ENCODE measurements at places on chromosomes 3 and 15.

GRCh38 chr15:90165659-90166489 lies 35.3 kb upstream of the SEMA4B start:
- peak; percentile 83 for DNase-seq

DNA sequence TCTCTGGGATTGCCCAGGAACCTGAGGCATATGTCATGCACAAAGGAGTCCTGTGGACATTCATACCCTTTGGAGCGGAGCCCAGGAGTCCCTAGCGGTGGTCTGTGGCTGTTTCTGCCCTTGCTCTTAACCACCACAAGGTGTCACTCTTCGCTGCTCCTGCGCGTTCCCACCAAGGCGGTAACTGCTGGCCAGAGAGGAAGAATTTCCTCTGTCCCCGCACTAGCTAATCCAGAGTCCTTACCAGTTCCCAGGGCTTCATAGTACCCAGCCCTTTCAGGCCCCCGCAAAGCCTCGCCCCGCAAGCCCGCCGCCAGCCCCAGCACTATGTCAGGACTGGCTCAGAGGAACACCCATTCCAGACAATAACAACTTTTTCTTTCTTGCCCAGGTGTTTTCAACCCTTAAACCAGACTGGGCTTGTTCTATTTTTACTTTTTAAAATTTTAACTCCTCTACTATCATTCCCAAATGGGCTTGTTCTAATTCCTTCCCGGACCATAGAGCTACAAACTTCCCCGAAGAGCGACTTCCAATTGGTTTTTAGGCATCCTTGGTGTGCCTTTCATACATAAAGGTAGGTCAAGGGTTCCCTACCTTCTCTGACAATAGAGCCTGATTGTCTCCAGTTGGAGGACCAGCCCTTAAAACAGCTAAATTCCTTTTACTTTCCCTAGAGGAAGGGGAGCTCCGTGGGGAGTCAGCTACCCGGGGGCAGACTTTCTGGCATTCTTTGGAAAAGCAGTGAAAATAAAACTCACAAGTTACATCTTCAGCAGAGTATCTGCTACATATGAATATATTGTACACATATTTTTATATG lies 31.8 kb upstream of the ZNF774 start:
- DNase-seq: peak; percentile 65

DNA sequence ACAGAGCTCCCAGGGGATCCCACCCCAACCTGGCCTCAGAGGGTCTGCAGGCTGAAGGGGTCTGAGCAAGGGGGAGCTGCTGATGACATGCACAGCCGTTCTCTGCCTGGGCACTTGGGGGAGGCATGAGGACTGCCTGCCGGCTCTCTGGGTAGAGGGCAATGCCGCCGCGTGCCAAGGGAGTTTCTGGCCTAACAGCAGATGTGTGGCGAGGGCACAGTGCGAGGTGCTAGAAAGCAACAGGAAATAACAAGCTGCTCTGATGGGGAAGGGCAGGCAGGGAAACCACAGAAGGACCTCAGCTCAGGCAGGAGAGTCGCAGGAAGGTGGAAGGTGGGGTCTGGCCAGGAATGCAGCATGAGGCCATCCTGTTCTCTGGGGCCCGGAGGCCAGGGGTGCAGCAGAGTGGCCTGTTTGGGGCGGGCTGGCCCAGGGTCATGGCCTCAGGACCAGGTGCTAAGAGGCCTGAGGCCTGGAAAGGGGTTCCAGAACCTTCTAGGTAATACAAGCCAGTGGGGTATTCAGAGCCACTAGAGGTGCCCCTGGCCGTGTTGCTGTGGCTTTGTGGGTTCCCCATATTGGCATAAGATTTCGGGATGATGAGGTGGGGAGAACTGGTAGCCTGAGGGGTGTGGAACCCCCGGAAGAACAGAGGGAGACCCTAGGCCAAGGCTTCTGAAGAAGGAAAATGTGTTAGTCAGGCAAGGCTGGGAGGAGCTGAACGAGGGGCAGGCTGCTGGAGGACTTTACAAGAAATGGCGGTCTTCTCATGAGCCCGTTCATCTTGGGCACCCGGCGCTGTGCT lies 41.2 kb downstream of the RGMA start:
- no peak for DNase-seq

- DNase-seq: no peak
These were observed 145.4 kb upstream of the GOLIM4 start for GRCh38 chr3:168241156-168241555.

- DNase-seq: no peak
These were observed 194.5 kb downstream of the RPLP1 start for GRCh38 chr15:69647142-69647513.

DNA sequence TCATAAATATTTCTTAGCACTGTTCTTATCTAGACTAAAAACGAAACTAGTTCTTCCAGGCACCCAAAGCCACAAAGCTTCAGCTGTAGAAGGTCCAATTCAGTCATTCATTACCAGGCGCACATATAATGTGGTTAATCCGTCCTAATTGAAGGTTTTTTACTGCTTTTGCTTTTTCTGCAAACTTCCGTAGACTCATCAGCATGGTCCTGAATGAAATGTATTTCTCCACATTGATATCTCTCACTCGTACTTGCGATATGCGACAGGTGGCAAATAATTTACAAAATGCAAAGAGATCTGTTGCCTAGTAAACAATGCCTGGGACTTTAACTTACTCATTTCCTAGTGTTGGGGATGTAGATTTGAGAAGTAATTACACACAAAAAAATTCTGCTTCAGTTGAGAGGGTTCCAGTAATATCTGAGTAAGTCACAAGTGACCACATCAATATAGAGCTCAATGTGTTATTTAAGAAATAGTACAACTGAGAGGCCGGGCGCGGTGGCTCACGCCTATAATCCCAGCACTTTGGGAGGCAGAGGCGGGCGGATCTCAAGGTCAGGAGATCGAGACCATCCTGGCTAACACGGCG lies 75.0 kb upstream of the MBNL1 start:
- DNase-seq: no peak

GRCh38 chr3:197317250-197317963 lies 19.0 kb upstream of the DLG1 start:
- no peak for DNase-seq

DNA sequence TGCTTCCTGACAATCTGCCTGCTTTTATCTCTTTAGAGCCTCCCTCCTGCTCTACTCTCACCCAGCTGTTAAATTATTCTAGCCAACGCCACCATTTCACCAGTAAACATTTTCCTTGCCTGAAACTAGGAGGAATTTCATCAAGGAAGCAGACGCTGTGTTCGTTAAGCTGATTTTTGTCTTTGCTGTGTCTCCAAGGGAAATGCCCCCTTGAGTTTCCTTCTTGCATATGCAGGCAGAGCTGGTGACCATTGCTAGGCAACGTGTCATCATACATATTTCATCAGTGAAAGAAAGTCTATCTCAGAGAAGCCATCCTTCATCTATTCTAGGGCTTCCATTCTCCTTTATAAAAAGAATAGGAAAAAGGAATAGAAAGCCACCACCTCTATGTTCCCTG lies 87.0 kb upstream of the ST8SIA2 start:
- no peak for DNase-seq

DNA sequence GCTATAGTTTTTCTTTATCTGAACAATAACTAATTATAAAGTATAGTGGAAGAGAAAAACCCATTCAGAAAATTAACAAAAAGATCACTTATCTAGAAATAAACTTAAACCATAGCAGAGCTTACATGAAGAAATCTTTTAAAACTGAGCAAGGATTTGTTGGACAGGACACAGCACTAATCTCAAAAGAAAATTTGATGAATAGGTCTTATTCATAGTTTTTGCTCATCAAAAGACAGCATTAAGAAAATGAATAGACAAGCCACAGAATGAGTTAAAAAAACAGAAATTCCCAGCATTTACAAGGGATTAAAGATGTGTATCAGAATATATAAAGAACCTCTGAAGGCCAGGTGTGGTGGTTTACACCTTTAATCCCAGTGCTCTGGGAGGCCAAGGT lies 29.5 kb downstream of the PIK3CA start:
- no peak for DNase-seq

DNA sequence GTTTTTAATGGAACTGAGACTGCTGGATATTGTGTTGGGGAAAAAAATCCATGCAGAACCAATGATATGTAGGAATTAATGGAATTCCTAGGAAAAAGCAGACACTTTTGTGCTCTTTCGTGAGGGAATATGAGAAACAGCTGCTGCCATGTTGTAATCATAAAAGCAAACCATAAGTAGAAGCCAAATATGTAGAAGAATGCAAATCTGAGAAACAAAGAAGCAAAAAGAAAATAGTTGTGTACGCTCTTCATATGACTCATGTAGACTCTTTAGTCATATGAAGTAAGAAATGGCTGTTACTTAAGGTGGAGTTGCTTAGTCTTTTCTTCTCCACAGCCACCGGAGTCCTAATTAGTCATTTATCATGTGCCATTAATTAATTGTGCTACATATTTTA lies 298.6 kb upstream of the ZNF717 start:
- DNase-seq: no peak

DNA sequence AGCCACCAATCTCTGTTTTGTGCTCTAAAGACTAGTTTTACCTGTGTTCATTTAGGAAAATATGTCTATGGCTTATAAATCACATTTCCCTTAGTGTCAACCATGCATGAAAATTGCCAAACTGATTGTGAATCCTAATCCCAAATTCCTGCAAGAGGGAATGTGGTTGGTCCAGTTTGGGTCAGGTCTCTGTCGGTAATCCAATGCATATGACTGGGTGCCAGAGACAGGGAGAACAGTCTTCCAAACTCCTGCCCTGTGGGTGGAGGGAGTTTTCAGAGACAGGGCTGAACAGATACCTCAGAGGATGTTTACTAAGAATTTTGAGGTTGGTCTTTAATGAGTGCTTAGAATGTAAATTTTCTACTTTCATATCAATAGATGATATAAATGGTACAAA lies 300.5 kb upstream of the ARL6 start:
- DNase-seq: no peak

DNA sequence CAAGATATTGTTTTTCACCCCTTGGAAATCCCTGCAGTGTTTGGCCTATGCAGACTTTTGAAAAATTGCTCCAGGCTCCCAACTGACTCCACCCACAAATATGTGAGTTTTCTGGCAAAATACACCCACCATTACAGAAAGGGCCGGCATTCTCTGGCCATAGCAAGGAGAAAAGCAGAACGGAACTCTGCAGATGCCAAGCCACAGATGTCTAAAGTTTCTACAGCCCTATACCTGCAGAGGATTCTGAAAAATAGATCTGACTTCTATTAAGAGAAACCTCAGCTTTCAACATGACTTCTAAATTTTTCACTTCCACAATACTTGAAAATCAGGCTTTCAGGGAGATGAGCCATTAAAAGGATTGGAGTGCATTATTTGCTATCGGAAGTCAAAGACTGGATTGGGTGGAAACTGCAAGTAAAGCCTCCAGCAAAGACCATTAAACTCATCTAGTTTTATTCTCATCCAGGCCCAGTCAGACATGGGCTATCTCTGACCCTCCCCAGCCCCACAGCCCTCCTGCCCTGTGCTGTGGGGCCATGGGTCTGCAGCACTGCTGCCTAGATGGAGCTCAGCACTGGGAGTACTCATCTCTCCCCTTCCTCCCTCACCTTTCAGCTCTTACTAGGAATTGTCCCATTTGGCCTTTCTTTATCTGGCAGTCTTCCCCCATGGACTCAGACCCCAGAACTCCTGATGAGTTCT lies 243.1 kb upstream of the GOLGA6L4 start:
- DNase-seq: no peak

- no peak for DNase-seq
These were observed 8.9 kb upstream of the ADPGK start for GRCh38 chr15:72792431-72792830.

- no peak for DNase-seq
These were observed 100.7 kb downstream of the SHOX2 start for GRCh38 chr3:158005391-158006100.

- no peak for DNase-seq
These were observed 36.2 kb upstream of the LDHAL6B start for GRCh38 chr15:59170295-59171066.

DNA sequence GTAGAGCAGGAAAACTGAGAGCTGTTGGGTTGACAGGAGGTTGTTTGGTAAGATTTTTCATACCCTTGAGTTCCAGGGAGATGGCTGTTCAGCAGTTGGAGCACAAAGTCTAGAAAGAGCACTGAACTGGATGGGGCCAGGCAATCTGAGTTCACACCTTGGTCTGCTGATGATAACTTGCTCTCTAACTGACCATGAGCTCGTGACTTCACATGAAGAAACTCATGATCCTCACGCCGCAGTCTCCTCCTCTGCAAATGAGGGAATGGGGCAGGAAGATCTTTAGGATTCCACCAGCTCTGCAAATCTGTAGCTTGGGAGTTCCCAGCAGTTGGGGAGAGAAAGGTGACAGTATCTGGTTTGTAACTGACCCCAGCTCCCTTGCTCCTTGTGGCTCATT lies 33.7 kb downstream of the CORO2B start:
- no peak for DNase-seq

GRCh38 chr15:56052395-56053045 lies 59.1 kb upstream of the NEDD4 start:
- DNase-seq: no peak

GRCh38 chr3:111762537-111762936 lies 96.5 kb upstream of the PHLDB2 start:
- no peak for DNase-seq

DNA sequence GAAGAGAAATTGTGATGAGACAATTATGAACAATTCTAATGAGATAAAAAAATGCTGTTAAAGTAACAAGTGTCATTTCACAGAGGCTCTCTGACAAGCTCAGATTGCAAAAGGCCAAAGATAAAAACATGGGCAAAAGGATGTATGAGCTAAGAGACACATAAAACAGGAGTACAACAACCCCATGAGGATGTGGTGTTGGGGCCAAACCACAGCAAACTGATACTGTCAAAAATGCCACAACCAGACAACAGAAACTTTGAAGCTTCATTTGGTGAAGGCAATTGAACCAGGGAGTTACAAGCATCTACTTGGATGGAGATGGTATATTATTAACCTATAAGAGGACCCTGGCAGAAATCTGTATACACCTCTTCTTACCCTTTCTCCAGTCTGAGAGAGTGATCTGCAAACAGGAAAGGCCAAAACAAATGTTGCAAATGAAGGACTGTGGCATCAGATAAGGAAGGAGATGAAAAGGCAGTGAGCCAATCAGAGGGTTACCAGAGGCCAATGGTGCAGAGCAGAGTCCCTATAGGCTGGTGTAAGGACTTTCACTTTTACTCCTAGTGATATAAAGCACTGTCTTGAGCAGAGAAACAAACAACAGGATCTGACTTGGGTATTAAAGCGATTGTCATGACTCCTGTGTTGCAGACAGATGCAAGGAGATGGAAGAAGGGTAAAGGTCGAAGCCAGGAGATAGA lies 659.0 kb downstream of the NTRK3 start:
- peak; percentile 52 for DNase-seq

DNA sequence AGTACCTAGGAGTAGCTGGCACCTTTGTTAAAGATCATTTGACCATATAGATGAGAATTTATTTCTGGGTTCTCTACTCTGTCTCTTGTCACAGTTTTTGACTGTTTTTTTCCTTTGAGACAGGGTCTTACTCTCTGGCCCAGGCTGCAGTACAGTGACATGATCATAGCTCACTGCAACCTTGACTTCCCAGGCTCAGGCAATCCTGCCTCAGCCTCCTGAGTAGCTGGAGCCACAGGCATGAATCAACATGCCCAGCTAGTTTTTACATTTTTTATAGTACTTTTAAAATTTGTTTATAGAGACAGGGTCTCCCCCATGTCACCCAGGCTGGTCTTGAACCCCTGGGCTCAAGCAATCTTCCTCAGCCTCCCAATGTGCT lies 45.0 kb downstream of the BCL2L10 start:
- no peak for DNase-seq

- DNase-seq: no peak
These were observed 44.4 kb upstream of the PSMD6 start for GRCh38 chr3:64067506-64068346.

- DNase-seq: no peak
These were observed 188.5 kb downstream of the CADPS start for GRCh38 chr3:62686503-62687294.

- DNase-seq: no peak
These were observed 1242.5 kb upstream of the GBE1 start for GRCh38 chr3:83003917-83004316.

Data from T-helper 2 cell treated with Interferon-gamma antibody and Interleukin-4, amounts not matched to agents 5 μg/mL and 100 μg/mL, for 36 hours (primary cell).